Muscle of leg (tissue), 16 donors: ENCODE measurements at places on chromosomes 6 and 20. TPM values are rescaled to one million over a fixed set of nuclear protein-coding genes. Genes with fewer than 3 reads are reported as not detected.

- no peak for DNase-seq
Measured at GRCh38 chr20:53950031-53950430, 120.4 kb downstream of the BCAS1 start.

DNA sequence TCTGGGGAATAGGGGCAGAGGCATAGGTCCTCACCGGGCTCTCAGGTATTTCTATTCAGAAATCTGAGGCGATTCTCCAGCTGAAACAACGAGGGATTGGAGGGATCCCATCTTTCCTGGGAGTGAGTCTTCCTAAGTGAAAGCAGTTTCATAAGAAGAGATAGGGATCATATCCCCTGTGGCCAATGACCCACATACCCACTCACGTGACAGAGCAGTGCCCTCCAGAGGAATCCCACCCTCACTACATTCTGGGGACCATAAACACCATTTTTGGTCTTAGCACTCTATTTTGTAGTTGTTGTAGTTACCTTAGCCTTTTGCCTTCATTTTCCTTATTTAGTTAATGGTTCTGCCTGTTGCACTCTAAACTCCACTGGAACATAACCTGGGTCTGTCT, 121.1 kb downstream of the GPR63 start:
- DNase-seq, result no peak

- peak; percentile 81 for DNase-seq
Measured at GRCh38 chr6:10184371-10185227, 230.3 kb downstream of the TFAP2A start.

TGM3 gene
- total RNA-seq, result 0.49 TPM

DNA sequence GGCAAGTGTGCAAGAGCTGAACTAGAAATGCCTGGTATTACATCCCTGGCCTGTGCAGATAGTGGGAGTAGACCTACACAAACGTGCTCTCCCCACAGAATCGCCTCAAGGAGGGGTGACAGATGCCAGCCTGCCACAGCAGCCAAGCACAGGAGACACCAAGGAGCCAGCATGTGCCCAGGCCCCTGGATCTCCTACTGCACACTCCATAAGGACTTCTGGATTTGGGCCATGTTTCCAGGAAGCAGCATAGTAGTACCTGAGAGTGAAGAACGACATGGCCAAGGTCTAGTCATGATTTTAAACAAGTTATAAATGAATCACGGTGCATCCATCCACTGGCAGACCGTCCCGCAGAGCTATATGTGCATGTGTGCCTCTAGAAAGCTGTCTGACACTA, 232.2 kb downstream of the SYNDIG1 start:
- DNase-seq, result no peak

DNA sequence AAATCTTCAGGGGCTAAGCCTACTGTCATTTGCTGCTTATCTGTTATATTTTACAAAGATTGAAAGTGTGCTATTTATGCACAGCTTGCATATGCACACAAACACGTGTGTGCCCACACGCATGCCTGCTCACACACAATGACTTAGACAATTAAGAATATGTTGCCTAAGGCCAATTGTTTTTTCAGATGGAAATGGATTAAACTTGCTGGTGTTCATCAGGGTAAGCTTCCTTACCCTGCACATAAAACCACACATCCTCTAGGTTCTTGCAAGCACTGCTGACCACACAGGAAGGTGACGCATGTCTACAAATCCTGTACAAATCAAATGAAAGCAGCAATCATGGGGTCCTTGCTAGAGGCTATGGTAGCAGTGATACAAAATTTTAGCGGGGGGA, 58.4 kb downstream of the GJA10 start:
- no peak for DNase-seq

GRCh38 chr6:3307436-3307835, 48.7 kb downstream of the PSMG4 start:
- DNase-seq, result no peak

- no peak for DNase-seq
Measured at GRCh38 chr6:25579391-25579883, 72.6 kb upstream of the SCGN start.

DNA sequence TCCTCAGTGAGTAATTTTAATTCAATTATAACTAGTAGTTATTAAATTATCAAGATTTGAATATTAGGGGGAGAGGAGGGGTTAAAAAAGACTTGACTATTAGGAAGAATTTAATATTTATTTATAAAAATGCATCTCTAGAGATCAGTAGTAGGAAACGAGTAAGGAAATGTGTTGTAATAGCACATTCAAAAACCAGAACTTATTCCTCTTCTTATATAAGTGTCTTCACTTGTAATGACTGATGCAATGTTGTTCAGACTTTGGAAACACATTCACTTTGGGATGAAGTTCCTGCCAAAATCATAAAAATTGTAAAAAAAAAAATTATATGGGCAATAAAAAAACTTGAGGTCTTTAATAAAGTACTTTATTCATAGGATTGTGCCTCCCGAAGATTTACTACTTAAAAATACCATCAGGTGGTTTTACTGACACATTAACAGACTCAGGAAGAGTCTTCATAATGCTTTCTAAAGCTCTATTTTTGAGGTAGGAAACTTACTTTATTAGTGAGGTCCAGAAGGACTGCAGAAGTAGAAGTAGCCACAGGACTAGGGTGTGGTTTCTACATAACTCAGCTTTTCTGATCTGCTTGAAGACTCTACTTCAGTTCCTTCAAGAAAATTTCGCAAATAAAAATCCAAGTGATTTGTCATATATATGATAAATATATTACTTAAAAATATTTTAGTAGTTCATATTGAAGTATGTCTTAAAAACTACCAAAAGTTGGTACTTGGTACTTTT, 59.8 kb downstream of the CCDC170 start:
- peak; percentile 41 for DNase-seq
